ENCODE measurements at places on chromosomes 3 and 15. TPM values are rescaled to one million over a fixed set of nuclear protein-coding genes. Genes with fewer than 3 reads are reported as not detected.

GRCh38 chr3:194536871-194537637 lies 50.3 kb upstream of the ATP13A3 start:
- DNase-seq = peak; percentile 37

DNA sequence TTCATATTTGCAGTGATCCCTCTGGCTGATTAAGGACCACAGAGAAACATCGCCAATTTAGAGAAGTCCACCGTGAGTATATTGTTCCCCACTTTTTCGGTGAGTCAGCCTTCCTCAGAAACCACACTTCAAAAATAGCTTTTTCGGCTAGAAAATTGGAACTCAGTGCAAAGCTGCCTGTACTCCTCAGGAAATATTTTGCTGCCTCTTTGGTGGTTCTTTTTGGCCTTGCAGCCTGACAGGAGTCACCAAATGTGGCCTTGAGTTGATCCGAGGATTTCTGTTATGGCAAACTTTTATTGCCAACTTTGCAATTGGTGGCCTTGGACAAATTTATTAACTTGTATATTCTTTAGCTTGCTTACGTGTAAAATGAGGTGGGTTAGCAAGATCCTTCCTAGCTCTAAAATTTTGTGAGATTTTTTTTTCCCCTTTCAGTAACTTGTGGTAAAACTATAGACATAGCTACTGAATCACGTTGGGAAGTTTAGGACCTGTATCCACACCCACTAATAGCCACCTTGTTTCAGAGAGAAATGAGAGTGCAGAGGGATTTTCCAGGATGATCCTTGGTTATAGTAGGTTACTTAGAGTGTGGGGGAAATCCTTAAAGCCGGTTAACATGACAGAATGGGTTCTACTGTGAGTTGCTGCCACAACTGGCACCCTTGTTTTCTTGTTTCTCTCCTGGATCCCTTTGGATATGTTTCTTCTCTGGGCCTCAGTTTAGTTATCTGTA lies 9.9 kb downstream of the ARL6IP5 start:
- DNase-seq = no peak

GRCh38 chr3:20488151-20488550 lies 302.1 kb upstream of the SGO1 start:
- no peak for DNase-seq

- no peak for DNase-seq
Measured at GRCh38 chr3:84108442-84108971, 850.3 kb upstream of the CADM2 start.

ERICH6 gene
- total RNA-seq = not detected

All from heart left ventricle (tissue), 16 donors.